CD8-positive, alpha-beta memory T cell (primary cell): ENCODE measurements at places on chromosomes 5 and 9.

DNA sequence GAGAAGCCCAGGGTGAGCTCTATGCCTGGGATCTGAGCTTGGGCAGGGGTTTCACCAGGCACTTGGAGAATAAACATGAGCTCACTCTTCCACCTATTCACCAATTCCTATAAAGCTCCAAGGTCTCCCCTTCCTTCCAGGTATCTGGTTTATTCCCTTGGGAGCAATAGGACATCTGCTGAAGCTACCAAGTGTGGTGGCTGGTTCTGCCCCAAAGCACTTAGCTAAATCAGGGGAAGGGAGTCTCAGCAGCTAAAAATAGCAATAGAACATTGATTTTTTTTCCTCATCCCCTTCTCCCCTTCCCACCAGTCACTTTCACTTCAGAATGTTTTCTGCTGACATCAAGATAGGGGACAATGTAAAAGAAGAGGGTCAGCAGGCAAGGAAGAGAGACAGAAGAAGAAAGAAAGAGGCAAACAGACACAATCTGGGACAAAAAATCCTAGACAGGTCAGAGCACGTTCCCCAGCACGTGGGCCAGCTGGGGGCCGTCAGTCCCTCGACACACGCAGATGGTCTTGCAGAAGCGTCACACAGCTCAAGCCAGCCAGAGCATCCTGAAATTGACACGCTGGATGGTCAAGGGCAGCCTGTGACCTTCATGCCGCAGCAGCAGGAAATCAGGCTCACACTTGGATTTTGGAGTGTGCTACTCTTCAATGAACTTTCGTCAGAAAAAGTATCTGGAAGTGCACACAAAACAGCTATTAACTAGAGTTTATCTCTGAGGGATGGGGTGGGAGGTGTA, 176.0 kb downstream of the ZNF608 start:
- DNase-seq = no peak

GRCh38 chr9:18672706-18673105, 198.8 kb downstream of the ADAMTSL1 start:
- no peak for DNase-seq

GRCh38 chr5:60779466-60779865, 64.6 kb downstream of the ELOVL7 start:
- DNase-seq = no peak

GRCh38 chr9:81898851-81899250, 29.4 kb upstream of the SPATA31D4 start:
- no peak for DNase-seq

DNA sequence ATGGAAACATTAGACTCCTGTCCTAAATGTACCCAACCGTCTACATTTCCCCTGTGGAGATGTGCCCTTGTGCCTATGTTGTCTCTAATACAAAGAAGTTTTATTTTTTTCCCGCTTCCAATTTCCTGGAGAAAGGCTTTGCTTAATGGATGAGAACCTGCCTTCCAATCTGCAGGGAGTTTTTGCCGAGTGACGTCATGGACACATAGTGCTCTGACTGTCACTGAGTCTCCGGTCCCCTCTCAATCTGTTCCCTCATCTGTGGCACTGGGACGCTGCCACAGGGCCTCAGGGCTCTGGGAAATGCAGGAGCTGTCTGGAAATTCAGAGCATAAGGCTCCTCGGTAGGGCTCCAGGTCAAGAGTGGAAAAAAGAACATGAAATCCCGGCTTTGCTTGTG, 144.8 kb downstream of the PDZD2 start:
- no peak for DNase-seq

GRCh38 chr9:22208846-22209585, 199.9 kb upstream of the CDKN2B start:
- DNase-seq = no peak

GRCh38 chr5:51958473-51958872, 575.2 kb downstream of the ISL1 start:
- no peak for DNase-seq

GRCh38 chr5:123476731-123477130, 35.2 kb upstream of the CSNK1G3 start:
- DNase-seq = no peak

DNA sequence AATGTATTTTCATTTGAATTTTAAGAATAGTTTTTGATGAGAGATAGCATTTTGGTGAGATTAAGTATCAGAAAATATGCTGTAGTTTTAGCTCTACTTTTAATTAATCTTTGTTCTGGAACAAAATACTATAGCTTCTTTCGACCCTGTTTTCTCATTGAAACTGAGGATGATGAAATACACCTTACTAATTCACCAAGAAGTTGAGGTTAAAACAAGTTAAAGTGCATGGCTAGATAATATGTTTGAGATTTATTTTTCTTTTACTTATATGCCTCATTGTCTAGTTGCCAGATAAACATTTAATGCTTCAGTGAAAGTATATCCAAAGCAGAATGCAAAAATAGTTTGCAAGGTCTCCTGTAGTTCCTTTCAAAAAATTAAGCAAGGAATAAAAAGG, 140.1 kb upstream of the KCNN2 start:
- no peak for DNase-seq

- DNase-seq = no peak
These were observed 71.4 kb upstream of the CAST start for GRCh38 chr5:96590796-96591195.

GRCh38 chr5:160369990-160370712, at the start of gene C1QTNF2:
TSS of gene C1QTNF2 (minus strand) at chr5:160370626. CDS start at chr5:160355011, 15,615 bp downstream.
- no peak for DNase-seq

GRCh38 chr5:134188092-134188491, 11.3 kb upstream of the SKP1 start:
- DNase-seq = no peak

DNA sequence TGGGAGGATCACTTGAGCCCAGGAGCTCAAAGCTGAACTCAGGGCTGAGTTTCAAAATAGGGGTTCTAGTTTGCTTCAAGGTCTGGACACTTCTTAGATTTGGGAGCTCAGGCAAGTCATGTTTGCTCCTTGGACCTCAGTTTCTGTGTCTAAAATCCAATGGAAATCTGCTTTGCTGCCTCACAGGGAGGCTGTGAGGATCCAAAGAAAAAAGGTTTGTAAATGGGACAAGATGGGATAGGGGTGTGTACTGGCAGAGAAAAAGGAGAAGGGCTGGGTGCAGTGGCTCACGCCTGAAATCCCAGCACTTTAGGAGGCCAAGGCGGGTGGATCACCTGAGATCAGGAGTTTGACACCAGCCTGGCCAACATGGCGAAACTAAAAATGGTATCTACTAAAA, 39.6 kb upstream of the SH3PXD2B start:
- no peak for DNase-seq

DNA sequence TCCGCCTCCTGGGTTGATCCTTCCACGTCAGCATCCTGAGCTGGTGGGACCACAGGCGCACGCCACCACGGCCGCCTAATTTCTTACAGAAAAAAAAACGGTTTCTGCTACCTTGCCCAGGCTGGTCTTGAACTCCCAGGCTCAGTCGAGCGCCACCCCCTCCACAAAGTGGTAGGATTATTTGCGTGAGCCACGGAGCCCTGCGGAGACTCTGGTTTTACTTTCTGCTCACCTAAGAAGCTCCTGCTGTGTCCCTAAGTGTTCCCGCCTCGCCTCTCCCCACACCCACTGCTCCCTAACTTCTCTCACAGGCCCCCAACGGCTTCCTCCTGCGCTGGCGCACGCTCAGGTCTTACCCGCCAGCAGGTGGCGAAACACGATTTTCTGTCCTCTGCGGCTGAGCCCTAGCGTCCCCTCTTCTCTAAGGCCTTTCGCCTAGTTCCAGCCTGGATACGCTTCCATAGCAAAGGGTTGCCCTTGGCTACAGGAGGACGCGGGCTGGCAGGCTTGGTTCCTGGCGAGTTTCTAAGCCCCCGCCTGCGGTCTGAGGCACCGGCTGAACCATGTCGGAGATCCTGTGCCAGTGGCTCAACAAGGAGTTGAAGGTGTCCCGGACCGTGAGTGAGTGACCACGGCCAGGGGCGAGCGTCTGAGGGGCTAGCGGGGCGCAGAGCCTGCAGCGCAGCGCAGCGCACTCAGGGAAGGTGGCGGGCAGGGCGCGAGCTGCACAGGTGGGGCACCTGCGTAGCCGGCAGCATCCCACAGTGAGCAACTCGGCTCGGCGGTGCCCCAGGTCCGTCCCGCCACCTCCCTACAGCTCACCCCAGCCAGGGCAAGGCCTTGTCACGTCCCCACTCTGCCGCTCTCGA, at the start of gene SPEF2:
Gene SPEF2, plus strand, starts transcription at position 429 of the 869 bp plus-strand sequence. Its CDS starts 135 bp downstream, at position 564.
- DNase-seq = peak; percentile 84

DNA sequence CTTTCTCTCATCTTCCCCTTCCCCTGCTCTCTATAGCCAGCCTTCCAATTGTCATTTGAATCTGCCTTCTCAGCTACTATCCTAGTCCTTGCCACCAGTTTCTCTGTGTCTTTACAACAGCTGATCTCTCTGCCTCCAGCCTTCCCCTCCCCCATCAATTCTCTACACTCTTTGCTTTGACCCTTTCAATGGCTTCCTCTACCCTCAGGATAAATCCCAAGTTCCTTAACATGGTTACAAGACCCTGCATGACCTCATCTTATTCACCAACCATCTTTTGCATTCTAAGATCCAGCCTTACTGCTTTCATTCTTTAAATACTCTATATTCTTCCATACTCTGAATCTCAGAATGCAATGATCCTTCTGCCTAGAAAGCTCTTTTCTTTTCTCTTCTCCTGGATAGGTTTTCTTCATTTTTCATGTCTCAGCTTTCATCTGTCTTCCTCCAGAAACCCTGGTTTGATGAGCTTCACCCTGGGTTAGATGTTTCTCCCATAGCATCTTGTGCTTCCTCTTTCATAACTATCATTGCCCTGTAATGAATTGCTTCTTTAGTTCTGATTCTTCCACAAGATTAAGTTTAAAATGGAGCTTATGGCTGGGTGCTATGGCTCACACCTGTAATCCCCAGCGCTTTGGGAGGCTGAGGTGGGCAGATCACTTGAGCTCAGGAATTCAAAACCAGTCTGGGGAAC, 58.6 kb upstream of the ZSWIM6 start:
- no peak for DNase-seq

DNA sequence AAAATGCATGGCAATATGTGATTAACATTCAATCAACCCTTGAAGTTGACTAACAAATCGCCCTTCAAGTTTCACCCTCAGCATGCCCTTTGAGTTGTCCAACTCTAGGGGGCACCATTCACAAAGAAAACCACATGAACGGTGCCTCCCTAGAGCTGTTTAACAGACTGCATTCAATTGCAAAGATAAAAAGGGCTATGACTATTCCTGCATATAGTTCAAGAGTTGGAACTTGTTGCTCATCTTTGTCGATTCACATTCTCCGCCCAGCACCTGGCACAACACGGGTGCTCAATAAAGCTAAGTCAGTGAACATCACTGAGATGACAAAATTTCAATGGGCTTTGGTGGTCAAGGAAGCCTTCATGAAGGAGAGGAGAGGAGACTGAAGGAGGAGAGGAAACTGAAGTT, 69.6 kb upstream of the SLC30A5 start:
- DNase-seq = no peak

DNA sequence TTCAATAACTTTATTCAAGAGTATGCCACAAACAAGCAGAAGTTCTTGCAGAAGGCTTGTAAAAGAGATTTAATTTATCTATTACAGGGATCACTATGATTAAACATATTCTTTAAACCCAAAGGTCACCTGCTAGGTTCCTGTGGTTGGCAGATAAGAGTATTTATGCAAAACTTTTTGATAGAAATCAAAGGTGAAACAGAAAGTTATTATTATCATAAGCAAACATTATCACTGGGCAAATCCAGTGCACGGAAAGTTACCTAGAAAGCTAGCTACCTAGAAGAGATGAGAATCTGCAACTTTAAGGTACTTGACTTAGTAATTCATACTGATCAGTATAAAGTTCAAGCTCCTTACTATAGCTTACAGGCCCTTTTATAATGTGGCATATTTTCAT, 3.2 kb downstream of the STARD4 start:
- no peak for DNase-seq
